ENCODE measurements at places on chromosomes 7 and 10.

GRCh38 chr10:6077071-6077675, 11.7 kb upstream of the RBM17 start:
- DNase-seq: no peak

DNA sequence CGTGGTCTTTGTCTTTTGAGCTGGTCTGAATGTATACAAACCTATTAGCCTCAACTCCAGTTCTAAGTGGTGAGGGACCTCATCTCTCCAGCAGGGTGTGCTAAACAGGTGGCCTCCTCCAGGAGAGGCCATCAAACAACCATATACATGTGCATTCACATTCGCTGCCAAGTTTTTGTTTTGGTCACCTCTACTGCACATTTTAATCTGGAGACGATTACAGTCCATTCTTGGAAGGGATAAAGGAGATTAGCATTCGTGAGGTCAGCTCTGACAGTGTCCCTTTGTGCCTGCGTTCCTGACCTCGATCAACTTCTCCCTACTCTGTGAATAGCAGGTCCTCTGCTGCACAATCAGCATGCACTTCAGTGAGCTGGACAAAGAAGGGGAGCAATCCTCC, 60.8 kb downstream of the RHOBTB1 start:
- DNase-seq: no peak

- DNase-seq: no peak
These were observed 193.8 kb downstream of the SNX10 start for GRCh38 chr7:26485367-26485934.

- no peak for DNase-seq
These were observed 113.9 kb downstream of the DNAJC1 start for GRCh38 chr10:21889477-21890275.

GRCh38 chr7:29331163-29331562, 136.6 kb downstream of the CHN2 start:
- DNase-seq: no peak

GRCh38 chr7:113289140-113289740, 170.9 kb upstream of the SMIM30 start:
- DNase-seq: no peak

DNA sequence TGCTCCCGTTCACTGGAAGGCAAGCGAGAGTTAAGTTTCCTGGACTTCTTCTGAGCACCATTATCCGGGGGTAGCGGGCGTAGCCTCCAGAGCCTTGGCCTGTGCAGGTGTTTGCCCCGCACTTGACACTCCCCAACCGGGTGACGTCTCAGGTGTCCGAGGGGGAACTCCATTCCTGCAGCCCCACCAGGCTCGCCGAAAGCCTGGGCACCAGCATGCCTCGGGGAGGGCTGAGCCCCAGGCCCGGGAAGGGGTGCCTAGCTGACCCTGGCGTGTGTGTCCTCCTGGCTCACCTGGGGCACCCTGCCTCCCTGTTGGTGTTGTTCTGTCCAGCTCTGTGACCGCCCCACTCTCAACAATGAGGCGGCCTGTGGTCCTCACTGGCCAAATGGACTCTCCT, 109.4 kb upstream of the GPR26 start:
- no peak for DNase-seq

- no peak for DNase-seq
These were observed 27.9 kb downstream of the OGDH start for GRCh38 chr7:44634187-44634838.

GRCh38 chr7:7869036-7869435, 99.6 kb upstream of the GLCCI1 start:
- no peak for DNase-seq

DNA sequence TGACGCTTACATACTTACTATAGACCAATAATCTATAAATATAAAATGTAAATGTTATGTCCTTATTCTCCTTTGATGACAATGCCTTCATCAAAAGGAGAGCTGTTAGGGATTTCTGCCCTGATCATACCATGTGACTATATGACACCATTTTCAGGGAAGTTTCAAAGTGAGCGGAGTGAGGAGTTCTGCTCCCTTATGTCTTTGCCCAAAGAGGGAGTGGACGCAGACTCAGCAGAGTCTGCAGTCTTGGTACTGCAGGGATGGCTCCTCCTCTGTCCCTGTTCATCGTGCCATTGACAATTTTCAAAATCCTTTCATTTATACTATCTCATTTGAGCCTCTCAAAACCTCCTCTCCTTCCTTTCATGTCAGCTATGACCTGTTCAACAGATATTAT, 27.9 kb downstream of the HYAL4 start:
- DNase-seq: no peak

- DNase-seq: no peak
These were observed 753.8 kb downstream of the AUTS2 start for GRCh38 chr7:70352088-70352487.
